NCI-H1105 treated with DMSO at 0.1 percent for 48 hours (cell line): ENCODE measurements at places on chromosomes 11 and 22.

- DNase-seq = no peak
These were observed 199.2 kb upstream of the POU2AF2 start for GRCh38 chr11:111046291-111046690.

- peak; percentile 33 for DNase-seq
These were observed 468 bp downstream of the PATL1 start for GRCh38 chr11:59668188-59668949.

GRCh38 chr11:104609311-104610085 is 288.8 kb downstream of the CASP12 start:
- peak; percentile 49 for DNase-seq

- no peak for DNase-seq
These were observed 89.0 kb downstream of the RELT start for GRCh38 chr11:73465023-73465675.

GRCh38 chr11:69642549-69642912 is 1.6 kb downstream of the CCND1 start:
- no peak for DNase-seq

DNA sequence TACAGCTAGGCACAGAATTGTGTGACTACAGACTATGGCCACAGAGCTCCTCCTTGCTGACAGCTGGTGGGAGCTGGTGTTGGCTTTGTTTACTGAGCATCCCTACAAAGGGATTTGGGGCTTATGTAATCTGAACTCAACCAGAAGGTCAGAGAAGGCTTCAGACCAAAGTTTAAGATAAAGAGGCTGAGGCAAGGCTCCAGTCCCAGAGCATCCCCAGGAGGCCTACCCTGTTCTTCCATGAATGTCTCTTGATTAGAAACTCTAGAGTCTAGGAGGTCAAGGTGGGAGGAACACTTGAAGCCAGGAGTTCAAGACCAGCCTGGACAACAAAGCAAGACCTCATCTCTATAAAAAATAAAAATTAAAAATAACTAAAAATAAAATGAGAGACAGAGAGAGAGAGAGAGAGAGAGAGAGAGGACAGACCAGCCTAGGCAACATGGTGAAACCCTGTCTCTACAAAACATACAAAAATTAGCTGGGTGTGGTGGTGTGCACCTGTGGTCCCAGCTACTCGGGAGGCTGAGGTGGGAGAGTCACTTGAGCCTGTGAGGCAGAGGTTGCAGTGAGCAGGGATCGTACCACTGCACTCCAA is 125.5 kb upstream of the SERPIND1 start:
- no peak for DNase-seq

DNA sequence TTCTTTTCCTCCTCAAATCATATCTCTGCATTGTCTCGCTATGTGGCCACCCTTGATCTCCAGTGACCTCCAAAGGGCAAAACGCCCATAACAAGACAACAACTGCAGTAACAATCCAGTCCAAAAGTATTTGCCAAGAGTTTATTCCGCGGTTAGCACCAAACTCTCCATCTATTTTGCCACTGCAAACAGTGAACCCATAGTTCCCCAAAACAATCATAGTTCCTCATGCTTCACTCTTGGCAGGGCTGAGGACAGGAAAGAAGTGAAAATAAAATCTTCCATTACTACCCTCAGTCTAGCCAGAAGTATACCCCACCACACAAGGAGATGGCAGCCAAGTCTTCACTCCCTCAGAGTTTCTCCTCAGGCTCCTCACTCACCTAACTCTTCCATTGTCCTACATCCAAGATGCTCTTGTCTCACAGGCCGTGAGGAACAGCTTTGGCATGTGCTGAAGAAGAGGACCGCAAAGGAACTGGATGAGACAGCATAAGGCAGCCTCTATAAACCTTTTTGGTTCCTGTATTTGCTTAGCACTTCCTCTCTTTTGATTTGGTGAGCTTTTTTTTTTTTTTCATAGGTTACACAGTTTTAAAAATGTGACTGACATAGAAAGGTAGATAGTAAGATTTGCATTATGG is at the start of gene LPXN:
Gene LPXN (minus strand): TSS at position 480 of the 644 bp plus-strand sequence. CDS start 84 bp downstream, at position 396.
- DNase-seq = no peak

GRCh38 chr11:1917523-1918435 is 1.7 kb upstream of the TNNT3 start:
- DNase-seq = no peak

GRCh38 chr11:121722431-121723245 is 269.9 kb upstream of the SORL1-AS1 start:
- peak; percentile 88 for DNase-seq

GRCh38 chr11:72293391-72293790 is 49.4 kb upstream of the PHOX2A start:
- no peak for DNase-seq

DNA sequence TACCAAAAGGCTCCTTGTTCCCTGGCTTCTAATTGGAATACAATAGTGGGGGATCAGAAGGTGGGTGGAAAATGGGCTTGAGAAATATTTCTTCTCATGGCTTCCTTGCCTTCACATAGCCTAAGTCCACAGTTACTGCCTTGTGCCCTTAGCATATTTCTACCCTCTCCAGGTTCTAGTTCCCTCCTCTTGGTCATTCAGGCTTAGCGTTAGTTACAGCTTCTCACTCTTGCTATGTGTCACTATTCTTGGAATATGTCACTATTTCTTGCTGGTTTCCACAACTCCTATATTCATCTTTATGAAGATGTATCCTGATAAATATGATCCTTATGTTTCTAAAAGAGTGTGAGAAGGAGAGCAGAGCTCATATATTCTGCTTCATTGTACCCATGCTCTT is 2.5 kb downstream of the OR2D2 start:
- no peak for DNase-seq

DNA sequence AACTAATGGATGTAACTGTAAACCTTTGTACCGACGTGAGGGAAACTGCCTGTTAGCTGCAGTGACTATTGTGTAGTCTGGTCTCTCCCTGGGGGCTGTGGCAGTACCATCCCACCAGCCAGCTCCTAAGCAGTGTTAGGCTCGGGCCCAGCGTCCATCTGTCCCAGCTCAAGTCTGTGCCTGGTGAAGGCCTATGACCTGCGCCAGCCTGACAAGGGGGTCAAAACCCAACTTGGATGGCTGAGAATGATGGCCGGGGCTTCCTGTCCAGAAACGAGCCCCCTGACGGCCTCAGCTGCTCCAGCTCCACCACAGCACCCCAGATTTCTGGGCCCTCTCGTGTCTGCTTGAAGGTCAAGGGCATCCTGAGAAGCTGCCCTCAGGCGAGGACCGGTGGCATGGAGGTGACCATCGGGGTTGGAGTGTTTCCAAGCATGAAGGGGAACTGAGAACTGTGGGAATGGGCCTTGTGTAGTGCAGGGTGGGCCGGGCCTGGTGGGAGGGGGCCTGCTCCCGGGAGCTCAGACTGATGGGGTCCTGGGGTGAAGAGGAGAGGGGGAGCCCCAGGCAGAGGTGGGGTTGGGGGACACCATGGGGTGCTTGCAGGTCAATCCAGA is 14.3 kb upstream of the SPI1 start:
- no peak for DNase-seq

GRCh38 chr11:125688632-125689031 is 8.0 kb upstream of the ACRV1 start:
- no peak for DNase-seq

- no peak for DNase-seq
These were observed 27.9 kb downstream of the TCIRG1 start for GRCh38 chr11:68066742-68067141.

GRCh38 chr11:23856654-23857053 is 640.2 kb upstream of the LUZP2 start:
- no peak for DNase-seq

DNA sequence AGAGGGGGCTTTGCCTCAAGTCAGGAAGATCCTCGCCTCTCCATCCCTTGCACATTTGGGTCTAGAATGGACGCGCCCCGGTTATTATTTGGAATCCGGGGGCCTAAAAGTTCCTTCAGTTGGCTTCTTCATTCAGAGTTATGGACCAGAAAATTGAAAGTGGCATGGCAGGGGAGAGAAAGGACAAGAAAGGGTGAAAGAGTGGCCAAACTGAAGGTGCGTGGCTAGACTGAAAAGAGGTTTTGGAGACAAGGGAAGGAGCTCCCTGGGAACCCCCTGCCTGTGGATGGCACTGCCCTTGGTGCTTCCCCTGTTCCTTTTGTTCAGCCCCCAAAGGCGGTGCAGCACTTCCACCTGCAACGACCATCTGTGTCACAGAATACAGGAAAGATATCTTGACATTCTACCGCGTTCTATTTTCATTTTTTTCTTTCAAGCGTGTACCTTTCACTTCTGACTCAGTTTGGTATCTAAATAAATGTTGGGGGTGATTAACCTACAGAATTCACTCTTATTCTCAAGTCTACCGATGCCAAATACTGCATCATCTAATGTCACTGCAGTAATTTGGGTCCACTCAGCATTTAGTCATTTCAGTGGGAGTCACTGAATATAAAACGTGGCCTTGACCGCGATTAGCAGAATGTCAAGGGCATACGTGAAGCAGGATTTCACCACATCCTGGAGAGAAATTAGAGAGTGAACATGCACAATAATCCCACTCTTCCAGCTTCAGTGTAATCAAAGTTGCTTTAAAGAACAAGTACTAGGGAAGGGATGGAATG is 88.1 kb upstream of the ARHGAP32 start:
- peak; percentile 61 for DNase-seq

DNA sequence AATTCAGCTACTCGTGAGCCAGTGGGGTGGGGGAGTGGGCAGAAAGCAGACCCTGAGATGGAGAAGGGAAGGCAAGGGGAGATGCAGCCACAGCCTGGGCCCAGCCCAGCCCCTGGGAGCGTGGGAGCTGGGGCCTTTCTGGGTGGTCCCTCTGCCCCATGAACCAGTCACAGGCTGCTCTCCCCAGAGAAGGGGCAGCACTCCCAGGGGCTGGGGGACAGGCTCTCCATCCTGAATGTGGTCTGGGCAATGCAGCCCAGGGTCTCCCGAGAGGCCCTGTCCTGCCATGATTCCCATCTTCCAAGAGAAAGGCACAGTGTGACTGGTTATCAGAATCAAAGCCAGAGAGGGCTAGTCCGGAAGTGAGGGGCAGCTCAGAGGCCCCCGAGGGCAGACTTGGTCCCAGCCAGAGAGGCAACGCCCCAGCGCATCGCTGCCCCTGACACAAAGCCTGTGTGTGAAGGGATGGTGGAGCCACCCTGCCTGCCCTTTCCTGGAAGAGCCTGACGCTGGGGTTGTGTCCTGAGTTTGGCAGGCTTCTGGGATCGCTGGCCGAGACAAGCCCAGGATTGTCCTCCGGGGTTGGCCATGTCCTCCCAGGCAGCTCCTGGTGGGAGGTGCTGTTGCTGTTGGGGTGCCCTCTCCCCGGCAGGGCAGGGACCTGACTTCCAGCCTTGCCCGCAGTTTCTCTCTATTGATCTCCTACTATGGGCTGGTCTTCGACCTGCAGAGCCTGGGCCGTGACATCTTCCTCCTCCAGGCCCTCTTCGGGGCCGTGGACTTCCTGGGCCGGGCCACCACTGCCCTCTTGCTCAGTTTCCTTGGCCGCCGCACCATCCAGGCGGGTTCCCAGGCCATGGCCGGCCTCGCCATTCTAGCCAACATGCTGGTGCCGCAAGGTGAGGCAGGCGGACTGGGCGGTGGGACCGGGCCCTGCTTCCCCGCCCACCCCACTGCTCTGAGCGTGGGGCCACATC is 23.8 kb upstream of the SLC22A12 start:
- no peak for DNase-seq

DNA sequence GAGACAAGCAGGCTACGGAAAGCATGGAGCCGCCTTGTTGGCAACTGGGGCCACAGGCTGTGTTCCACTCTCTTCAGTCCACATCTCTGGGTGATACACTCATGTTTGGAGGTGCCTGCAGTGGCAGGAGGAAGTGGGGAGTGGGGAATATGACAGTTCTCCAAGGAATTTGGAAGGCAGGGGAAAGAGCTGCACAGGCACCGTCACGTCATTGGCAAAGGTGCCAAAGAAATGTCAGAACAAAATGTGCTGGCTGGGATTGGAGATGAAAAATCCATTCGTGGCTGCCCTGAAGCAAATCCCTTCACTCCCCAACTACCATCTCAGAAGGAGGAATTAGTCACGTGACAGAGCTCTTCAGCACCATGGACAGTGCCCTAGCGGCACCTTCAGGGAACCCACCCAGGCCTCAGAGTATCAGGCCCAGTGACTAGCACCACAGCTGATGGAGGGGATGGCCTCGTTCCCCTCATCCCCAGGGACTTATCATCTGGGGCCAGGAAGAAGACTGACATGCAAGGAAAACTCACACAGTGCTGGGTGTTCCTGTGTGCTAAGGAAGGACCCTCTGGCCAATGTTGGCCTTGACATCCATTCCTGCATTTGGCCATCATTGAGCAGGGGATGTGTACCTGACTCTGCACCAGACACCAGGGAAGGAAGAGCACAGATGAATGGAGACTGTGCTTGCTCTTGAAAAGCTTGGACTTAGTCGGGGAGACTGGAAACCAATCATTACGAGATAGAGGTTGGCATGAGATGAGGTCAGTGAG is 48.5 kb upstream of the PRDM11 start:
- DNase-seq = no peak

DNA sequence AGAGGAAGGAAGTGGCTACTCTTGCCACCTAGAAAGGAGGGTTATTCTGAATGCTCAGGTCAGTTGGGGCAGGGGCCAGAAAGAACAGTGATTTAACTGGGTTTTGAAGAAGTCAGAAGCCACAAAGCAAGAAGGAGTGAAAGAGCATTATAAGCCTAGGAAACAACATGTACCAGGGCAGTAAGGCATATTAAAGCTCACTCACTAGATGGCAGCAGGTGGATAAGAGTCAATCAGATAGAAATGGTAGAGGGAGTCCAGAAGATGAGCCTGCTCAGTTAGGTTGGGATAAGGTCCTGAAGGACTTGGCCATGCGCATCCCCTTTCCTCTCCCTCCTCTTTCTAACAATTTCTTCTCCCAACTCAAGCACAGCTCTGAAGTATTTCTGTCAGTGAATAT is 22.0 kb upstream of the PATE1 start:
- peak; percentile 18 for DNase-seq

- DNase-seq = no peak
These were observed 55.6 kb downstream of the WT1 start for GRCh38 chr11:32379719-32380118.

DNA sequence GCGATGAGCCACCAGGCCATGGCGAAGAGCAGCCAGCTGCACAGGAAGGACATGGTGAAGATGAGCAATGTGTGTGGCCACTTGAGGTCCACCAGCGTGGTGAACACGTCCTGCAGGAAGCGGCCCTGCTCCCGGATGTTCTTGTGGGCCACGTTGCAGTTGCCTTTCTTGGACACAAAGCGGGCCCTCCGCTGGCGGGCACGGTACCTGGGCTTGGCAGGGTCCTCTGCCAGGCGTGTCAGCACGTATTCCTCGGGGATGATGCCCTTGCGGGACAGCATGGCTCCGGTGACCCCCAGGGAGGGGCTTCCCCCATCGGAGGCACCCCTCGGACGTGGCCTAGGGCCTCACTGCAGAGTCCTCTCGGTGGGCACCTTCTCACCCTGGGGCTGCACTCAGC is 648 bp downstream of the KCNJ11 start:
- no peak for DNase-seq

DNA sequence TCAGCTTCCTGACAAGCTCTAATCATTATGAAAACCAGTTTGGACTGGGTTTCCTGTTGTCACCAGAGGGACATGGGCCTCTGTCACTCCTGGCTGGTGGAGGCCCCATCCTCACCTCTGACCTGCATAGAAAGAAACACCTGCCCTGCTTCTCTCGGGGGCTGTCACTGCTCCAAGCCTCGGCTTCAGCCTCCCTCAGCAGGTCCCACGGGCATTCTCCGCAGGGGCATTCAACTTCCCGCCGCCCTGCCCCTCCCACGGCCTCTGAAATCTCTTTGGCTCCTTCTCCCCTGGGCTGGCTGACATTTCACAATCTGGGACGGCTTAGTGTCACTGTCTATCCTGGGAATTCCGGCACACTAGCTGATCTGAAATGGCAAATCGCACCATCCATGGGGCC is 257.9 kb downstream of the CTTN start:
- DNase-seq = no peak

GRCh38 chr11:13290221-13290980 is 12.8 kb downstream of the BMAL1 start:
- DNase-seq = no peak
